Fibroblast of skin of left biceps (primary cell): ENCODE measurements at places on chromosomes 6 and 20.

DNA sequence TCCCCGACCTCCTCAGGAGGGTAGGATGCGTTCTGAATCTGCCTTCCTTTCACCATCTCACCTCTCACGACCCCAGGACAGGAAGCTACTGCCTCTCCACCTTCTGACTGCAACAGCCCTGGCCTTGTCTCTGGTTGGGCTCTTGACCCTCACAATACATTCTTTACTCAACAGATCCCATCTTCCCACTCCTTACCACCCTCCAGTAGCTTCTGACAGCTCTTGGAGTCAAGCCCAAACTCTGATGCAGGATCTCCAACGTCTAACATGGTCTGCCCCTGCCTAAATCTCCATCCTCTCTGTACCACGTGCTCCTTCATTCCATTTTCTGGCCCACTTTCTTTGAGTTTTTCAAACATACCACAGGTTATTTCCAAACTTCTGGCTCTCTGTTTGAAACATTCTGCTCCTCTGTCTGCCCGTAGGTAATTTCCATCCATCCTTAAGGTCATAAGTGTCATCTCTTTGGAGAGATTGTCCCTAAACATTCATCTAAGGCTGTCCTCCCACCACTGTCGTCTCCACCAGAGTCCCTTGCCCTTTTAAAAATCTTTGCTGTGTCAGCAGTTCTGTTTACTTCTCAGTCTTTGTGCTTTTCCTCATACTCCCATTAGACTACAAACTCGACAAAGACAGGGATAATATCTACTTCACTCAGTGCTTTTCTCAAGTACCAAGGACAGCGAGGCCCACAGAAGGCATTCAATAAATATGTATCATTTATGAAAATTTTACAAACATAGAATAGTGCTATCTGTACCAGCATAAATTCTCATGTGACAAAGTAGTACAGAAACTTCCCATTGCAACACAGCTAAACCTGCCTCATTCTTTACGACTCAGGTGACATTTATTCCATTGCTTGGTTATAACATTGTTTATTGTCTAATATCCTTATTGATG, 73.6 kb downstream of the BCAS1 start:
- no peak for DNase-seq

DNA sequence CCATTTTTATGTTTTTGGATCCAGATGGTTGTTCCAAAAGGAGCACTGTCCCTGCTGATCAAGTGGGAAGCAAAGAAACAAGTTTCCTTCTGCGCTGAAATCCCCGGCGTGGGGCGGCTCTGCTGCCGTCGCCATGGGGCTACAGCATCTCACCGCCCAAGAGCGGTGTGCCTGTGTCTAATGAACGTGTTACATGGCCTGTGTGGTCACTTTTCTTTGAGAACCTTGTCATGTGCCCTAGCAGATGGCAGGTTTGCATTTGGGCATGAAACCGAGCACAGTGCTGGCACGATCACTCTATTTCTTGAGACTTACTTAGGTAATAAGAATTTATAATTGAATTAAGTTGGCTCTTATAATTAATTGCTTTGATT, 51.9 kb downstream of the ZDHHC14 start:
- DNase-seq, result no peak

DNA sequence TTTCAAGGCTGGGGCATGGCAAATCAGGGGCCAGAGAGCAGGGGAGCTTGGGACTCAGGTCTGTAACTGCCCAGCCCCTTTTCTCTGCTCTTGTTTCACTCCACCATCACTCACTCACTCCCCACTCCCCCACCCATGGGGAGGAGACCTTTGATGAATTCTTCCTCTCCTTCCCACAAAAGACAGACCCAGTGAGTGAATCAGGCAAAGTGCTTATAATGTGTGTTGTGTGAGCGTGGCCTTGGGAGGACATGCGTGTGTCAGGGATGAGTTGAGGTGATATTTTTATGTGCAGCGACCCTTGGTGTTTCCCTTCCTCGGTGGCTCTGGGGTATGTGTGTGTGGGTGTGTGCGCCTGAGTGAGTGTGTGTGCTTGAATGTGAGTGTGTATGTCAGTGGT, 1.0 kb upstream of the CUL9 start:
- DNase-seq, result no peak

DNA sequence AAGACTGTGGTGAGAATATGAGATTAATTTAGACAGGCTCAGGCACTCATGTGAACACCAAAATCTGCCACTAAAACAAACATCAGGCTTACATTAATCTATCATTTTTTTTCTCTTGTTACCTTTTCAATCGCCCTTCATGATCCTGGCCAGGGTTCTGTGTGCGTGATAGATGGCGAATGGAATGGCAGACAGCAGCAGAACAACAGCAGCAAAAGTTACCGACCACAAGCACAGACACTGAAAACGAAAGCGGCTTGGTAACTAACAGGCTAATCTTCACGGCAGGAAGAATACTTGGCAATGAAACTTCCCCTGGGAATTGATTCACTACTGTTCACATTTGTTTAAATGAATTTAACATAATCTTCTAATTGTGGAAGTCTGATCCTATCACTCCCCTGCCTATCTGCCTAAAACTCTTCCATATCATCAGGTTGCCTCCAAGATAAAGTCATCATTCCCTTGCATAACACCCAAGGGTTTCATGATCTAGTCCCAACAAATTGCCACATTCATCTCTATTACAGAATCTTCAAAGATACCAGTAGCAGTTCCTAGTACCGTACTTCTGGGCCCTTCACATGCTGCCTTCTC, 28.7 kb downstream of the PTPRK start:
- DNase-seq, result peak; percentile 69

DNA sequence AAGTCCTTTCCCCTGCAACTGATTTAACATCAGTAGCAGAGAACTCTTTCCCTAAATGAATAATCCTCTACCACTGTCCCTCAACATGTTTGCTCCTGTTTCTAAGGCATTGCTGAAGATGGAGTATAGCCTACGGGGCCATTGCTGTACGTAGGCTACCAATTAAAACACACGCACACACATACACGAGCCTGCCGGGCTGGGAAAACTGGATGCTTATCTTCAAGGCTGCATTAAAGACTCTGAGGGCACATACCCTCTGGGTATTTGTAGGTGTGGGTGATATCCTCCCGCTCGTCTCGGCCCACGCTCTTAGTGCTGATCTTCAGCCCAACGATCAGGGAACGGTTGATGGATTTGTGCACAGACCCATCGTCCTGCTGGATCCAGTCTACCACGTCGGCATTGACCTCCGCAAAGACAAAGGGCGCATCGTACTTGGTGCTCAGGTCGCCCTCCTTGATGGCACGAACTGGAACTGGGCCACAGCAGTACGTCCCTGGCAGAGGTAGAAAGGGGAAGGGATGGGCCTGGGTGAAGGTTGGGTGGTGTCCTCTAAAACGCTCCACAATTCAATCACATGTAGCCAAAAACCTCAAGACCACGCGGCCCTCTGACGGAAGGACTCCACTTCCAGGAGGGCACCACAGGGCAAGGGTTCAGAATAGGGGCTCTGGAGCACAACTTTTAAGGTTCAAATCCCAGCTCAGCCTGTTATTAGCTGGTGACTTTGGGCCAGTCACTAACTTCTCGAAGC, 25.7 kb downstream of the TGM2 start:
- DNase-seq, result no peak

DNA sequence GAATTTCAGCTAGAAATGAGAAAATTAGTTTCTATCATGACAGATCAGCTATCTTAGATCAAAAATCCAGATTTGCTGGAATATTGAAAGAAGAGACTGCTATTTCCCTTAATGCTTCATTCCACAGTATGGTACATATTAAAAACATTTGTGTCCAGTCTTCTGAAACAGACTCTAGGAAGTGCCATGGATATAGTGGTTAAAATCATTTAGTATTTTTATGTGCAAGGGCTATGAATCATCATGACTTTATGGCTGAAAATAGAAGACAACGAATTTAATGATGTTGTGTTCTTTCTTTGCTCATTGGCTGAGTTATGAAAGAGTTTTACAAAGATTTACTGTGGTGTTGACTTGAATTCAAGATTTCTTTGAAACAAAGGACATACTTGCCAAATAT, 146.6 kb downstream of the ANKRD60 start:
- DNase-seq, result peak; percentile 78

GRCh38 chr6:11538819-11539468, 1.4 kb downstream of the TMEM170B start:
- DNase-seq, result no peak

DNA sequence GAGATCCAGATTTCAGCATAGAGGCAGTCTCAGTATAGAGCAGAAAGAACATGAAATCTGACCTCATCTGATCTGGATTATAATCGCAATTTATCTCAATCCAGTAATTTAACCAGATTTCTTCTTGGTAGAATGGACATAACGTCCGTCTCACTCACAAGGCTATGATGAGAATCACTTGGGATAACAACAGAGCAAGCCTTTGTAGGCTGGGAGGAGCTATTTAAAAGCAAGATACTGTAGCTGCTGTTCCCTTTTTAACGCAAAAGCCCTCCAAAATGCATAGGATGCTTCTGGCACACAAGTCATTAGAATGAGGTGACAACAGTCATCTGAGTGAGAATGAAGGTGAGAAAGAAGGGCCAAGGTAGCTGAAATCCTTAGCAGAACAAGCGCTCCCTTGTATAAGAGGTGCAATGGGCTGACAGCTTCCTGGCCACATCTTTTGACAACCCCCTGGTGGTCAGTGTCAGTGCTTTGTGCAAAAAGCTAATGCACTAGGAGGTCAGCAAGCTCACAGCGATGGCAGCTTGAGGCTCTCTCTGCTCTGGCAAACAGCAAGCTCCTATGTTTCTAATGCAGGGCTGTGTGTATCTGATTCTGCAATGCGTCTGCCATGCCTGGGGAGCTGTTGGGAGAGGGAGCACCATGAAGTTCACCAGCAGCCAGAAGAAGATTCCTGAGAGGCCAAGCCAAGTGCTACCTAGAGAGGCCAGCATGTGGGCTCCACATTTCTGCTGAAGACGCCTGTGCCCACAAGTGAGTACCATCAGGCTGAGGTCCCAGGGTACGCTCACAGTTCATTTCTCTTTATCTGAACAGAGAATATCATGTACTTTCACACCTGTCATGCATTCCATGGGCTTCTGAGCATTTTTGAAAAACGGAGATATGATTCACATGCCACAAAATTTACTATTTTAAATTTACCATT, 16.2 kb downstream of the METTL24 start:
- no peak for DNase-seq
